ENCODE measurements at places on chromosomes 12 and 14.

DNA sequence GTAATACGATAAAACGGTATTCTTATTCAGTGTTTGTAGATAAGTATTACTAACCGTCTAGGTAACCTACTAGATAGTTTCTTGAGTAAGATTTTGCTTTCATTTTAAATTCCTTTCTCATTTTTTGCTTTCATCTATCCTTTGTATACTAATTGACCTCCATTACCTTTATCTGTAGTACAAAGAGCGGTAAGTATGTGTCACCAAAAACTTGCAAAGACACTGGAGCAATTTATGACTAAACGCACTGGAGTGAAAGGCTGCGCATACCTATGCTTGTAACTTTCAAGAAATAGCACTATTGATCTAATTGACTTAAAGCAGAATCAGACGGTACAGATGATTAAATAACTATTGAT, 1.7 kb downstream of the ARHGAP5 start:
- DNase-seq = no peak

GRCh38 chr12:22781339-22781738, 156.4 kb downstream of the ETNK1 start:
- no peak for DNase-seq

GRCh38 chr14:61417883-61418455, 96.6 kb downstream of the PRKCH start:
- DNase-seq = no peak

DNA sequence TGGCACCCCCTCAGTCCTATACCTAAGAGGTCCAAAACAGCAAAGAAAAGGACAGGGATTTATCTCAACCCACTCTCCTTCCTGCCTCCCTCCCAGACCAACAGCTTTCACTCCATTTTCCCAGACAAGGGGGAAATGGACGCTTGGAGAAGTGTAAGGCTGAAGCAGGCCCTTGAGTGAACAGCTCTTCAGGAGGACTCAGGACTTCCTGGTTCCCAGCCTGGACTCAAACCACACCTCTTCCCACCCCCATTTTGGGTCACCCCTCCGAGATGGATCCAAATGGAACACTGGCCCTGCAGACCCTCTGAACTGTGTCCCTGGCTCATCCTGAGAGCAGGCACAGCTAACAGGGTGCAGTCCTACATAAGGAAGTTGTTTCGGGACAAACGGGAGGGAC, 2.7 kb downstream of the KMT2D start:
- no peak for DNase-seq

DNA sequence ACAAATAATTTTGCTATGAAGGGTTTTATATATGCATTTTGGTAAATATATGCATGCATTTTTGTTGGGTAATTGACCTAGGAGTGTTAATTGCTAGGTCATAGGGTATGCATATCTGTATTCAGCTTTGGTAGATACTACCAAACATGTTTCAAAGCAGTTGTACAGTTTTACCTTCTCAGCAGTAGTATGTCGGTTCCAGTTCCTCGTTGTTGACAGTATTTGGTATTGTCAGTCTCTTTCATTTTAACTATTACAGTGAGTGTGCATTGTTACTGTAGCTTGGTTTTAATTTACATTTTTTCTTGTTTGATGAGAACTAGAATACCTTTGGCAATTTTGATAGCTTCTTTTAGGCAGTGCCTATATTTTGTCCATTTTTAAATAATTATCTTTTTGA, 98.9 kb downstream of the ARID2 start:
- no peak for DNase-seq

DNA sequence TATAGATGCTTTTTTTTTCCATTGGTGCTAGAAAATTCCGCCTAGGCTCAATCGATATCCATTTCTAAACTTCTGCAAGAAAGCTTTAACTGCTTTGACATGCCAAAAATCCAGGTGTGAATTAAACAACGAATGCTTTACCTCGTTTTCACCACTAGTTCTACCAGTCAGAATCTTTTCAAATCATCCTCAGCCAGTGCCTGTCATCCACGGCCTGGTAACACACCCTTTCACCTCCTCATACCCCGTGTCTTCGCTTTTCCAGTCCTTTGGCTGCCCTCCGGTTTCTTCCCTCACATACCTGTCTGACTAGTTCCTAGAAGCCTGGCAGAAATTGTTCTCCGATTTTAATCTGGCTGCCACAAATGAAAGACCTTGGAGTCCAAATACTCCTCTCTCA, 1.4 kb upstream of the PHC1 start:
- DNase-seq = no peak

DNA sequence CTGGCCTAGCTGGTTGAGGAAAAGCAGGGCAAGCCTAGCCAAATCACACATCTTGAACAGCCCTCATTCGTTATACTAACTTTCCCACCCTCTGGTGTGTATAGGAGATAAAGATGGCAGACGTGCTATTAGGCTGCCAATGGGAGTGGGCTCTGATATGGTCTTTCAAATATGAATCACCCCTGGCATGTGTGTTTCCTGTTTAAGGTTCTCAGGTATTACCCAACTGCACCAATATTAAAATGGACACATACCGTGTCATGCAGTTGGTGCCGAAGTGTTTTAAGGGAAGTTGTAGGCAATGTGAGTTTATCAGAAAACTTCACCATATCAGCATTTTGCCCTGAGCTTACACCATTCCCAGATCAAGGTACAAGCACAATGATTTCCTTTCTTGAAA, 33.4 kb downstream of the CHST11 start:
- DNase-seq = no peak

DNA sequence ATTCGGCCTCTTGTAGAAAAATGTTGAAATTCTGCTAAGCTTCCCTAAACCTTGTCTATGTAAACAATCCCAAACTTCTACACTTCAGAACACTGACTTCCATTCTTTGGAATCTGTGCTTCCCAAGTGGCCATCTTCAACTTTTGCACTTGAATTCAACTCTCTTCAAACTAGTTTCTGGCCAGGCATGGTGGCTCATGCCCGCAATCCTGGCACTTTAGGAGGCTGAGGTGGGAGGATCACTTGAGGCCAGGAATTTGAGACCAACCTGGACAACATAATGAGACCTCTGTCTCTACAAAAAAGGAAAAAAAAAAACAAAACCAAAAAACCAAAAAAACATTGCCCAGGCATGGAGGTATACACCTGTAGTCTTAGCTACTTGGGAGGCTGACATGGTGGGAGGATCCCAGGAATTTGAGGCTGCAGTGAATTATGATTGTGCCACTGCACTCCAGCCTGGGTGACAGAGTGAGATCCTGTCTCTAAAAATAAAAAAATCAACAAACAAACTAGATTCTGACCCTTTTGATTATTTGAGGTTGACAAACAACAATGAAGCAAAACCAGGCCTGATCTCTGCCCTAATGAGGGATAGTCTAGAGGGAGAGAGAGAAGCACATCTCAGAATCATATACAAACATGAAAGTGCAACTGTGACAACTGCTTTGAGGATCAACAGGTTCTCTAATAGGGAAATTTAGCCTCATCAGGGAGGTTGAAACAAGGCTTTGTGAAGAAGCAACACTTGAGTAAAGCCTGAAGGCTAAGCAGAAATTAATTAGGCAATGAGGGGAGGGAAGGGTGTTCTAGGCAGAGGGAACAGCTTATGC, 11.6 kb upstream of the C12orf75 start:
- DNase-seq = no peak

DNA sequence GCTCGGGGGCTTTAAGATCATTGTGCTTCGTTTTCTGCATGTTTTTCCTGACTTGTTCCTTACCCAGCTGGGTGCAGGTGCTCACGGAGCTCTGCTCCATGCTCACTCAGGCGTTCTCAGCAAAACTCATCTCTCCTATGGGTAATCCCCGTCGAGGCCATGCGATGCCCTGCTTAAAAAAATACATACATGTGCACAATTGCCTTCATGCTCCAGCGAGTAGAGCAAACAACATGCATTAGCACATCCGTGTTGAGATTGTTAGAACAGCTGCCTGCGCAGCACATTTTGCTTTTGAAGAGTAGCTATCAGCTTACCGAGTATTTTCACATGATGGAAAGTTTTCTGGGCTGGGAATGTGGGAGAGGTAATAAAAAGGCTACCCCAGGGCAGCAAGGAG, 16.2 kb downstream of the AACS start:
- no peak for DNase-seq

DNA sequence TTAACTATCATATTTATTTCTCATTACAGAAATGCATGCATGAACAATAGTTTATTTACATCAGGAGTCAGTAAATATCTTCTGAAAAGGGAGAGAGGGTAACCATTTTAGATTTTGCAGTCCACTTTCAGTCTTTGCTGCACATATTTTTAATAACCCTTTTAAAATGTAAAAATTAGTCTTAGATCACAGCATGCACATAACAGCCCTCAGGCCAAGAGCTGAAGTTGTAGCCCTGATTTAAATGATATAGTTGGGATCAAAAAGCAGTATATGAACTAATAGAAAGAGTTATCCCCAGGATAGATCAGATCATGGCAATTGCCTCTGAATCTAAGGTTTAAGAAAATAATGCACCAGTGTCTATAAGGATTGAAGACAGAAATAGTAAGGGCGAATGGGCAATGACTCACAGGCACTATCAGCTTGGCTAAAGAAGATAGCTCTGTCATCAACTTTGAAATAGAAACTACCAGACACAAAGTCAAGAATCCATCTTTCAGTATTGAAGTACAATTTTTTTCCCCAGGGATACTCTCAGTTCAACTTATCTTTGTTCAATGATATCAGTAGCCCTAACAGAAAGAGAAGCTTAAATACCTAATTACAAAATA, 13.1 kb upstream of the CLEC7A start:
- DNase-seq = no peak

All from cortex of kidney (tissue), 1 donor.